IPS DF 19.7 (cell line): ENCODE measurements at places on chromosomes 4 and X.

DNA sequence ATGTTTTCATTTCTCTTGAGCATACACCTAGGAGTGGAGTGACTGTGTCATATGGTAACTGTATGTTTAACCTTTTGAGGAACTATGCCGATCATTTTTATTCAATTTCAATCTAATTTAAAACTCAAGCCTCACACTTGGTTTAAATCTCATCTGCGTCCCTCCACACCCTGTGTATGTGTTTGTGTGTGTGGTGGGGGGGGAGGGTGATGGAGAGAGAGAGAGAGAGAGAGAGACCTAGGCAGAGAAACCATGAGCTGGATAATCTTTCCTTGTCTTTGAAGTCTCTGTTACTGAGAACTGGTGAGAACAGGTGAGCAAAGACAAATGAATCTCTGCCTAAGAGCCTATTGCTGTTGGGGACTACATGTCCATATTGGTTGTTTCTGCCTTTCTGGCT, 105.0 kb downstream of the ARHGAP24 start:
- DNase-seq: no peak

- no peak for DNase-seq
Measured at GRCh38 chrX:120791013-120791643, 84.5 kb downstream of the CT47B1 start.

- no peak for DNase-seq
Measured at GRCh38 chrX:39196192-39197102, 395.2 kb downstream of the MID1IP1 start.

DNA sequence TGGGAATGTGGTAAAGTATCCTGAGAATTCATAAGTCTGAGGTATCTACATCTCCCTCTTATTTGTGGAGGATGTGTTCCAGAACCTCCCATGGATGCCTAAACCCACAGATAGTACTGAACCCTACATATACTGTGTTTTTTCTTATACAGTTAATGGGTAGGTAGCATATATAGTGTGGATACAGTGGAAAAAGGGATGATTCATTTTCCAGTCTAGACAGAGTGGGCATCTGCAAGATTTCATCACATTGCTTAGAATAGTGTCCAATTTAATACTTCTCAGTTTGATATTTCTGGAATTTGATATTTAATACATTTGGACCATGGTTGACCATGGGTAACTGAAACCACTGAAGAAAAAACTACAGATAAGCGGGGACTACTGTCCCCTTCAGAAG, 155.0 kb upstream of the ANKRD50 start:
- no peak for DNase-seq

DNA sequence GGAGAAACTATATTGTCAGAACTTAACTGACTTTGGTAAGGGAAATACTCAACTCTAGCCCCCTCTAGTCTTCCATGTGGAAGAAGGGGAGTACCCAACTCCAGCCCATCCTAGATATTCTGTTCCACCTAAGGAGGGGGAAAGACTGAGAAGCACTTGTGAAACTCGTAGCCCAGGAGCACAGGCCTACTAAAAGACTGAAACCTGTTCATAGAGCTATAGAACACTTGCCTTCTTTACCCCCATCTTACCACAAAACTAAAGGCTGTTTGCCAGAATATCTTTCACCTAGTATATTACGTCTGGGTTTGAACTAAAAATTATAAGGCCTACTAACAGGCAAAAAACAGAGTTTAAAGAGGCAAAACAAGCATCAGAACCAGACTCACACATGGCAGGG, 15.5 kb downstream of the CLDN22 start:
- no peak for DNase-seq

- DNase-seq: no peak
Measured at GRCh38 chr4:40733752-40734151, 16.0 kb upstream of the NSUN7 start.
